ENCODE measurements at places on chromosomes 6 and 20. TPM values are rescaled to one million over a fixed set of nuclear protein-coding genes. Genes with fewer than 3 reads are reported as not detected.

FUT9 gene
- 73.0 TPM for total RNA-seq

CPXM1 gene
- total RNA-seq = 19.9 TPM

RUNX2 gene
- 0.54 TPM for total RNA-seq

PNPLA1 gene
- total RNA-seq = not detected

RBM24 gene
- 6.2 TPM for total RNA-seq

EYA2 gene
- 6.6 TPM for total RNA-seq

UBE2C gene
- 14.1 TPM for total RNA-seq

NFATC2 gene
- 1.3 TPM for total RNA-seq

DNMT3B gene
- 9.3 TPM for total RNA-seq

OTOR gene
- total RNA-seq = not detected

WFDC10B gene
- total RNA-seq = not detected

THEMIS gene
- 0.09 TPM for total RNA-seq

Data from cerebellum (tissue), 4 donors.